Sigmoid colon (tissue), 7 donors: ENCODE measurements at places on chromosomes 13 and 19. TPM values are rescaled to one million over a fixed set of nuclear protein-coding genes. Genes with fewer than 3 reads are reported as not detected.

The LIN7B gene
- total RNA-seq: 28.8 TPM

The NALCN gene
- total RNA-seq: 0.71 TPM

The FUZ gene
- 23.3 TPM for total RNA-seq

The ZNF235 gene
- 6.6 TPM for total RNA-seq

The C19orf18 gene
- total RNA-seq: 1.5 TPM
